NCI-H226 (cell line): ENCODE measurements at places on chromosomes 6 and 20.

- no peak for DNase-seq
Observed at GRCh38 chr6:111591901-111592461, 13.7 kb downstream of the TRAF3IP2 start.

DNA sequence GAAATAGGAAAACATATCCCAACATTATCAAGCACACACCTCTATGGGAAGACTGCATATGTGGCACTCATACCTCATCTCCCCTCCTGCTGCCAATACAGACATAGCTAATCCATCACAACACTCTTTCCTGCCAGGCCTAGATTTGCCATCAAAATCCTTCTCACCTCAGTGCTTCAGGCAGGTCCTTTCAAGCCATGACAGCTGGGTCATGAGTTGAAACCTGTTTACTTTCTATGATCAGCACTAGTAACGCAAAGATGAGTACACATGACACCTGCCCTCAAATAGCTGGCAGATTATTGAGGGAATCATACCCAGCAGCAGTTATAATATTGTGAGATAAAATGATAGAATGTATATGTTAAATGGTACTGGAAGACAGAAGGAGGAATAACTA is 183.1 kb downstream of the AIG1 start:
- DNase-seq: no peak

DNA sequence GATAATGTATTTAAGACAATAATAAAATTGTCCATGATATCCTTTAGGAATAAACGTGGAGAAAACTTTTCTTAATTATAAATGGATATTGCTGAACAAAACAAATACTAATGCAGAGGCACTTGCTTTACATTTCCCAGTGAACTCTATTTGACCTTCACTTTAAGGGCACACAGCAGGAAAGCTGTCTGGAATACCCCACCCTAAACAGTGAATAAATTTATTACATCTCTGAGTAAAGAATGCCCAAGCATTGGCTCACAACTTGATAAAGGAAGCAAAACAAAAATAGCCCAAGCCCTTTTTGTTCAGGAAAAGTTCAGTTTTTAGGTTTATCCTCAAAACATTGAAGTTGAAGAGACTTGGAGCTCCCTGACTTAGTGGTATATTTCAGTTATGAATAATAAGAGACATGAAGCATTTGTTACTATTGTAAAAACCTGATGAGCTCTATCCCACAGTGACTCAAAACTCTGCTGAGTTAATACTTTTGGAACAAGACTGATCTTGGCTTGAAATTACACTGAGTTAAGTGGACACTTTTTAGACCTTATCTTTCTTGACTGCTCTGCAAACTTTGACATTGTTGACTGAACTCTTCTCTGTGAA is 353.9 kb downstream of the BCKDHB start:
- no peak for DNase-seq

- no peak for DNase-seq
Observed at GRCh38 chr20:9363673-9364072, 150.7 kb upstream of the LAMP5 start.

- DNase-seq: peak; percentile 11
Observed at GRCh38 chr20:62010551-62011402, 54.9 kb downstream of the TAF4 start.

GRCh38 chr6:108874470-108875160 is 26.4 kb downstream of the ARMC2 start:
- no peak for DNase-seq

- no peak for DNase-seq
Observed at GRCh38 chr6:30743099-30744053, 889 bp upstream of the FLOT1 start.

DNA sequence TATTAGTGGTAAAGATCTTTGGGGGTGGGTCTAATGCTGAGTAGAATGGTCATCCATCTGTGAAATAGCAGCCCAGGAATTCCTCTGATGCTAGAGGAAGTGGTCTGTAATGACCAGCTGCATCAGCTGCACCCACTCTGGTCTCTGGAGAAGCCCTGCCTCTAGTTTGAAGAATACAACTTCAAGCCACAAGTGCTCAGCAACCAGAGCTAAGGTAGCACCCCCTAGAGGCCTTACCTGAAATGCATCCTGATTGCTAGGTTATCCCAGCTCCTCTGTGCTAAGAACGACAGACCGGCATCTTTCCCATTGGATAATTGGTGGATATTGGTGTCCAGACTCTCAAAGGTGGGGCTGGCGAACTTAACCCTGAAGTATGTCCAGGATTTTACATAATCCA is 58.2 kb downstream of the DNAH8 start:
- DNase-seq: no peak

GRCh38 chr20:49045440-49046086 is 549 bp upstream of the CSE1L start:
- DNase-seq: no peak

- no peak for DNase-seq
Observed at GRCh38 chr6:4692664-4693063, 83.5 kb upstream of the CDYL start.

DNA sequence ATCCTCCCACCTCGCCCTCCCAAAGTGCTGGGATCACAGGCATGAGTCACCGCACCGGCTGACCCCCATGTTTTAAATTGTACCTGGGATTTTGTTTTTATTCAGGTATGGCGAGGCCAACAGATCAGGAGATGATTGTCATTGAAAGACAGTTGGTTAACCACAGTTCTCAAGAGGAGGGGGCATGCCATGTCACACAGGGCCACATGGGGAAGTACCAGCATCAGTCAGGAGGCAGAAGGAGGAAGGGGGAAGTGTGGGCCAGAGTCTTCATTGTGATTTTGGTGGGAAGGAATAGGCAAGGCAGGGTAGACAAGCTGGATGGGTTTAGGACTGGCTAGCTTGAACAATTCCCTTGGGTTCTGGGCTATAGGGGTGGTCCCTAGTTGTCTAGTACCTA is 9.9 kb upstream of the MMP9 start:
- DNase-seq: no peak
